ENCODE measurements at places on chromosomes 11 and 22.

GRCh38 chr11:28058333-28058732 lies 49.6 kb downstream of the KIF18A start:
- no peak for DNase-seq

DNA sequence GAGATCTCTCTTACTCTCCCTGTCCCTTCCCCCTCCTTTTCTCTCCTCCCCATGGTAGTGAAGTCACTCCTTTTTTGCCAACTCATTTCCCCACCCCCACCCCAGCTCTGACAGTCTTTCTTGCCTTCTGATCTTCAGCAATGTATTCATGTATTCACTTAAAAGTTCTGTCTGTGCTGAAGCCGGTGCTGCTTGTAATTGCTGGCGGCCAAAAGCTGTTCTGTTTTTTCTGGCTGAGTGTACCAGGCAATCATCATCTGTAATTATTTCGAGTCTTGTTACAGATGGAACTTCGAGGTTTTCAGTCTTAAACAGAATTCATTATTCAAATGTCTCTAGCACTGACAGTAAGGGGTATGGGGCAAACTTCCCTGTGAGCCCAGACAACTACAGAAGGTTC lies 99.5 kb downstream of the SPATA19 start:
- DNase-seq = no peak

GRCh38 chr11:1396375-1396841 lies 6.7 kb downstream of the BRSK2 start:
- no peak for DNase-seq

GRCh38 chr11:1409108-1409851 lies 19.5 kb downstream of the BRSK2 start:
- DNase-seq = no peak
